CD4-positive, alpha-beta memory T cell (primary cell): ENCODE measurements at places on chromosomes 3 and 15.

- DNase-seq: no peak
Observed at GRCh38 chr3:71517271-71517791, 66.2 kb downstream of the FOXP1 start.

- peak; percentile 34 for DNase-seq
Observed at GRCh38 chr3:194396859-194397756, 2.0 kb downstream of the GP5 start.

GRCh38 chr3:81602781-81603180 lies 158.7 kb downstream of the GBE1 start:
- DNase-seq: no peak

DNA sequence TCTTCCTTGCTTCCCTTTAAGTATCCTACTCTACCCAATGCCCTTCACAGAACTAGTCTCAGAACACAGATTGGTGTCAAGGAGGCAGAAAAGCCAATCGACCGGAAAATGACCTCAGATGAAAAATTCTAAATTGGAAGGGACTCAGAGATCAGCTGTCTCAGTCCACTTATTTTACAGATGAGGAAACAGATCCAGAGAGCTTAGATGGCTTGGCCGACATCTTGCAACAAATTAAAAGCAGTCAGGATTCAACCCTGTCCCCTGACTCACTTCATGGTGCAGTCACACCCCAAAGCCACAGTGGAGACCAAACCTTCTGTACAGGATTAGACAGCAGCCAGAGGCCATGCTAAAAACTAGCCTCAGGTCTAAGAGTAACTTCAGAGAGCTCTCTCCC lies 169.3 kb upstream of the BHLHE40 start:
- no peak for DNase-seq

GRCh38 chr3:83765956-83766355 lies 1192.8 kb upstream of the CADM2 start:
- DNase-seq: no peak

DNA sequence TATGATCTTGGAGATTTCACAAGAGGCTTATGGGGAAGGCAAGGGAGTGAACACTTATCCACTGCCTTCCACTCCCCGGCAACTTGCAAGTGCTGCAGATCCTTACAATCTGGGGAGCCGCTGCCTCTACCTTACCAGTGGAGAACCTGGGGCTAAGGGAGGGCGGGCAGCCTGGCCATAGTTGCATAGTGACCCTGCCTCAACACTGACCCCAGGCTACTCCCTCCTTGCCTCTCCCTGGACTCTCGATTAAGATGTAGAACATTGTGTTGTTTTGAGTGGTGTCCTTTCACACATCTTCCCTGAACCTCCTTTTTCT lies 30.6 kb downstream of the SLC6A11 start:
- no peak for DNase-seq

GRCh38 chr3:152104847-152105415 lies 163.8 kb upstream of the MBNL1 start:
- DNase-seq: no peak

DNA sequence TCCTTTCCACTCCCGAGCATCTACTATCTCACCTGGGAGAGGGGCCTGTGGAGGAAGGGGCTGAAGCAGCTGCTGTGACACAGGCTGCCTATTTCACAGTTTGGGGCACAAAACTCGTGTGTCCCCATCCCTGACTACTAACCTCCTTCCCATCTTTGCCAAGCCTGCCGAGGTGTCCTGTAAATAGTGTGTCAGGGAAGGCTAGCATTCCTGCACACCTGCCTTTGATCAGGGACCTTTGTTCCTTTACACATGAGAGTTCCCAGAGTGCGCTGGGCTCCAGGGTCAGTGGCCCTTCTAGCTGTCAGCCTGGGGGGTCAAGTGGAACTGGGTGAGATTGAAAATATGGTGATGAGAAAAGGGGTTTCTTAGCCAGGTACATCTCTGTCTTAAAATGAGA lies 13.0 kb upstream of the TF start:
- DNase-seq: no peak

DNA sequence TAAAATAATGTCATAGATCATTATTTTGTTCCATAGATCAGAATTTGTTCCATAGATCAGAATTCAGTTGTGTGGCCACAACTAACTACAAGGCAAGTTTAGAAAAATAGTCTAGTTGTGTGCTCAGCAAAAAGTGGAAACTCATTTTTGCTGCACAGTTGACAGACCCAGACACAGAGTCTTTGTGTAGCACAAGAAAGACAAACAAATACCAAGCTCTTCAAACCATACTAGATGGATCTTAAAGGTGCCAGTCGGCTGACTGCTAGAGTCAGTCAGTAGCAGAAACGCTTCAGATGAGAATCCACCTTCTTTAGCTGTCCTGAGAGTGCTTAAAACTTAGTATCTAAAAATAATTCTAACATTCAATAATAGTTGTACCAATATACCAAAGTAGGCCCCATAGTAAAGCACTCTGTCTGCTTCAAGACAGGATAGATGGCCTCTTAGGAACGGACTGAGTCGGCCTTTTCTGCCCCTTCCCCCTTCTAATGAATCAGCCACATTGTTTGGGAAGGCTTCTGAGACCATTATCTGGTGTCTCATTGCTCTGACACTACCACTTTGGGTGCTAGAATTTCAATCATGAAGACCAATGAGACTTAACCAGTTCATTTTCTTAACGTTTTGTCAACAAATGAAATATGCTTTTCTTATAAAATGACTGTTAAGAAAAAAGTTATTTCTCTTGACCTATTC lies 27.7 kb upstream of the SLC4A7 start:
- DNase-seq: no peak

GRCh38 chr15:48352474-48353072 lies 21.3 kb downstream of the DUT start:
- peak; percentile 46 for DNase-seq

DNA sequence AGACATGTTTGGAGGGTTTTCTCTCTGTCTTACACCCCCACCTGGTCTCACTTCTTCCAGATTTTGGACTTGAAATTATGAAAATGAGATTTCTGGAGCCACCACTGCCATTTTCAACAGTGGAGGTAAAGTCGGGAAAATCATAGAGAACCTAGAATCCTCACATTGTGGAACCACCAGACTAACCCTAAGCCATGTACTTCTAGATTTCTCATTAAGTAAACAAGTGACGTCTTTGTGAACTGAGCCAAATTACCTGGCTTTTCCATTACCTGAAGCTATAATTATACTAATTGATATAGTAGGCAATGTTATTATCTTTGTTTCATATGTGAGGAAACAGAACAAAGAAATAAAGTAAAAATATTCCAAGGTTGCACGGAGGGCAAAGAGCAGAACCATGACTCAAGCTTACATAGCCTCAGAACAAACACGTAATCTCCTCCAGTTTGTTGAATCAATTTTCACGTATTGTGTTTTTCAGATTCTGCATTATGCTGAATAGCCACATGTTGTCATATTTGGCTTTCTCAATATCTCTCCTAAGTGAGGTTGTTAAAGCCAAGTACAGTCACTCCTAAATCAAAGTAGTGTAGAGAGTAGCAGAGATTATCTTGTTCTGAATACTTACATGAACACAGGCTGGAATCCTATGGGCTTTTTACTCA lies 101.3 kb upstream of the CMC1 start:
- no peak for DNase-seq

DNA sequence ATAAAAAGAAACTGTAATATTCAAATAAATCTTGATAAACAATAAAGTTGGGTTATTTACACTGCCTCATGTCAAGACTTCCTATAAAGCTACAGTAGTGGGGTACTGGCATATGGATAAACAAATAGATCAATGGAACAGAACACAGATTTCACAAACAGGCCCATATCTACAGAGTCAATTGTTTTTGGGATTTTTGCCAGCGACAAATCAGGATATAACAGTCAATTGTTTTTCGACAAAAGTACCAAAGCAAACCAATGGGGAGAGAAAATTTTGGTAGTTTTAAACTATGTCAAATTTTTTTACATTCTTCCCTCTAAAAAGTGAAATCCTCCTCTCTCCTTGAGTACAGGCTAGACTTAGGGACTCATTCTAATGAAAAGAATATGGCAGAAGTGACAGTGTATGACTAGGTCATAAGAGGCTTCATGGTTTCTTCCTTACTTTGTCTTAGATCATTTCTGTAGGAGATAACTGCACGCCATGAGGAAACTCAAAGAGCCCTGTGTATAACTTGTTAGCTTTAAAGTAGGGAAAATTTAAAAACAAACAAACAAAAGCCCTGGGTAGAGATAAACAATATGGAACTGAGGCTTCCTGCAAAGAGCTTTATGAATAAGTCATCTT lies 16.9 kb downstream of the IP6K1 start:
- DNase-seq: no peak

DNA sequence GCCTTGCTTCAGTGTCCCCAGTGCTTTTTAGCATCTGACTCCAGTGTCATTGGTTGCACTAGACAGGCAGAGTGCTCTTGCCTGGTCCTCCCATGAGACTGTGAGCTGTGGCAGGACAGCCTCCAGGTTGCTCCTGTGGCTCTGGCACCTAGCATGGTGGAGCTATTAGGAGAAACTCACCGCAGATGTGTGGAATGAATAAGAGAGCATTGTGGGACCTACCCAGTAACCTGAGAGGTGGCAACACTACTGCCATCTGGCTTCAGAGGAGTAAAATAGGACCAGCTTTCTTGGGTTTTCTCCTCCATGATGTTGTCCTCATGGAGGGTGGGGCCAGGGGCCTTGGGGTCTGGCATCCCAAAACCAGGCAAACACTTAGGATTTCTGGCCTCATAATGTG lies 183.6 kb downstream of the EPHB1 start:
- no peak for DNase-seq

GRCh38 chr3:42412526-42413155 lies 2.2 kb upstream of the LYZL4 start:
- DNase-seq: no peak

GRCh38 chr3:191138937-191139336 lies 60.1 kb upstream of the OSTN start:
- DNase-seq: no peak

GRCh38 chr15:51111061-51111460 lies 16.4 kb upstream of the TNFAIP8L3 start:
- no peak for DNase-seq

GRCh38 chr15:77607111-77607893 lies 25.4 kb downstream of the LINGO1 start:
- no peak for DNase-seq

- no peak for DNase-seq
Observed at GRCh38 chr3:41638381-41638780, 323.5 kb downstream of the ULK4 start.

- DNase-seq: peak; percentile 47
Observed at GRCh38 chr3:4722103-4722502, 229.0 kb downstream of the ITPR1 start.

- no peak for DNase-seq
Observed at GRCh38 chr3:51830345-51830744, 31.1 kb upstream of the IQCF2 start.

DNA sequence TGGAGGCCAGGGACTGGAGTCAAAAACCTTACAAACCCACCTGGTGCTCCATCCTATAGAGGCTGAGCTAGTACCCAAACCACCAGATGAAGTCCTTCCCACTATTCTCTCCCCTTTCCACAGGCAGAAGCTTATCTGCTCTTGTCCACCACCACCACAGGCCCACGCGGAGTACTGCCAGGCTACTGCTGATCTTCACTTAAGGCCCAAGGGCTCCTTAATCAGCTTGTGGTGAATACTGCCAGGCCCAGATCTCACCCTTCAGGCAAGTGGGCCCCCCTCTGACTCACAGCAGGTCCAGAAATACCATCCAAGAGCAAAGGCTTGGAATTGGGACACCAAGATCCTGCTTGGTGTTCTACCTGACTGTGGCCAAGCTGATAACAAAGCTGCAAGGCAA lies 598.1 kb upstream of the CBLB start:
- DNase-seq: no peak

- DNase-seq: no peak
Observed at GRCh38 chr3:177519588-177519987, 322.3 kb upstream of the TBL1XR1 start.

DNA sequence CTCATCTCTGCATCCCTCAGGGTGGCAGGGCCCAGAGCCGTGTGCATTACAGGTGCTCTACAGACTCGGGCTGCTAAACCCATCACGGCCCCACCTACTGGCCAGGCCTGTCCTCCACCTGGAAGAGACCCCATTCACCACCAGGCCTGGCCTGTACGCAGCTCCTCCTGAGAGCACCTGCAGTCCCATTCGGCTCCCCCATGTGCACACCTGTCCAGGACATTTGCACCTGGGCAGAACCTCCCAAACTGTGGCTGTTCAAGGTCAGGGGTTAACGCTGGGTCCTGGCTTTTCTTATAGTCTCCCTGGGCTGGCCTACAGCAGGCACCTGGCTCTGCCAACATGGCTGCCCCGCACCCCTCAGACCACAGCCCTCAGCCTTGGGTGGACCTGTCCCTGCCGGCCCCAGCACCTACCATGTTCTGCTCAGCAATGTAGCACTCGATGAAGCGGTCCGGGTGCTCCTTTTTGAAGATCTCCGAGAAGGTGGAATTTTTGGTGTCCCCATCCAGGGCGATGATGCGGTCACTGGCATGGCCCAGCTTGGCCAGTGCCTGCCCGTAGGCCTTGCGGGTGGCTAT lies 25.7 kb downstream of the TKT start:
- no peak for DNase-seq

GRCh38 chr3:176078906-176079305 lies 1118.4 kb downstream of the TBL1XR1 start:
- no peak for DNase-seq

DNA sequence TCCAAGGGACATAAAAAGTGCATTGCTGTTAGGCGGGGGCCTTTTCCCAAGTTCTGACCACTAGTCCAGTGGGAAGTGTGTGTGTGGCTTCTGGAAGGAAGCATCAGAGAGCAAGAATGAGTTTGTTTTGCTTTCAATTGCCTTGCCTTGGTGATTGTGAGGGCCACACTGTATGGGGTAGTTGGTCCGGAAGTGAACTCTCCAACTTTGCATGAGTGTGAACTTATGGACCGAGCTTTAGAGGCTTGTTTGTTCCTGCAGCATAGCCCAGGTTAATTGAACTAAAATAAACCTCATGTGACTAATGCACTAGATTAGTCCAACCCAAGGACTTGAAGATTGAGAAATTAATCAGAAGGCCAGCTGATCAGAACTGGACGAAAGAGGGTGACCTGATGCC lies 171.7 kb downstream of the NR2F2 start:
- DNase-seq: no peak

DNA sequence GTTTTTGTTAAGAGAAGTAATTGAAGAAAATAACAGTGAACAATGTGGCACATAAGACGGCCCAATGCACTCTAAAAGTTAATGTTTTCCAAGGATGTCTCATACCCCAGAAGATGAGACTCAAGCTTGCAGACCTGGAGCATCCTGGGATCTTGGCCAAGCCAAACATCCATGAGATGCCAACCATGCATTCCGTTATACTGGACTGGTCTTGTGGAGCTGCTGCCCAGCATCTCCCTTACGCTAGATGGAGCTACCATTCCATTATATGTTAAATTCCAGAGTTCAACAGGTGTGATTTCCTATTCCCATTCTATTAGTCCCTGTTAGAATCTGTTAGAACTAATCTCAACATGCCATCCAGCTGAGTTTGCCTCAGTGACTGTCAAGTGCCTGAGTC lies 181.8 kb downstream of the PDCD6IP start:
- no peak for DNase-seq
